ENCODE measurements at places on chromosomes 7 and 10. TPM values are rescaled to one million over a fixed set of nuclear protein-coding genes. Genes with fewer than 3 reads are reported as not detected.

DNA sequence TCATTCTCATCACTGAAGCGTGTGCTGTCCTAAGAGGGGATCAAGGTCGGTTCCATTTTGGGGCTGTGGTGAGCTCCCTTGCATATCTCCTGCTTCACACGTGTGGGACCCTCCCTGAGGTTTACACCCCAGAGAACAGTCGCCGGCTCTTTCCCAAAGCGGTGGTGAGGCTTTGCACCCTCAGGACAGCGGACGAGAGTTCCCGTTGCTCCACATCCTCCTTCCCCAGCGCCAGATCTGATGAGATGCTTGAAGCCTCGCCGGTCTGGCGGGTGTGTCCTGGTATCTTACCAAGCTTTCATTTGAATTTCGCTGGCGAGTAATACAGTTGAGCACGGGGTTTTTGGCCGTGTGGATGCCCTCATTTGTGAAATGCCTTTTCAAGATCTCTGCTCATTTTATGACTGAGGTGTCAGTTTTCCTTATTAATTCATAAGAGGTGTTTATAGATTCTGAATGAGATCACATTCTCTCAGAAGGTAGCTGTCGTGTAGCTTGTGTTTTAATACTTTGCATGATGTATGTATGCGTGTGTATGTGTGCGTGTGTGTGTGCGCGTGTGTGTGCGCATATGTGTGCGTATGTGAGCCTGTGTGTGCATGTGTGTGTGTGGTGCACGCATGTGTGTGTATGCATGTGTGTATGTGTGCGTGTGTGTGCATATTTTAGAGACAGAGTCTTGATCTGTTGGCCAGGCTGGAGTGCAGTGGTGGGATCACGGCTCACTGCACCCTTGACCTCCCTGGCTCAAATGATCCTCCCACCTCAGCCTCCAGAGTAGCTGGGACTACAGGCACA lies 30.7 kb downstream of the ELFN1 start:
- no peak for DNase-seq

The ATRNL1 gene
- polyA plus RNA-seq, result not detected

DNA sequence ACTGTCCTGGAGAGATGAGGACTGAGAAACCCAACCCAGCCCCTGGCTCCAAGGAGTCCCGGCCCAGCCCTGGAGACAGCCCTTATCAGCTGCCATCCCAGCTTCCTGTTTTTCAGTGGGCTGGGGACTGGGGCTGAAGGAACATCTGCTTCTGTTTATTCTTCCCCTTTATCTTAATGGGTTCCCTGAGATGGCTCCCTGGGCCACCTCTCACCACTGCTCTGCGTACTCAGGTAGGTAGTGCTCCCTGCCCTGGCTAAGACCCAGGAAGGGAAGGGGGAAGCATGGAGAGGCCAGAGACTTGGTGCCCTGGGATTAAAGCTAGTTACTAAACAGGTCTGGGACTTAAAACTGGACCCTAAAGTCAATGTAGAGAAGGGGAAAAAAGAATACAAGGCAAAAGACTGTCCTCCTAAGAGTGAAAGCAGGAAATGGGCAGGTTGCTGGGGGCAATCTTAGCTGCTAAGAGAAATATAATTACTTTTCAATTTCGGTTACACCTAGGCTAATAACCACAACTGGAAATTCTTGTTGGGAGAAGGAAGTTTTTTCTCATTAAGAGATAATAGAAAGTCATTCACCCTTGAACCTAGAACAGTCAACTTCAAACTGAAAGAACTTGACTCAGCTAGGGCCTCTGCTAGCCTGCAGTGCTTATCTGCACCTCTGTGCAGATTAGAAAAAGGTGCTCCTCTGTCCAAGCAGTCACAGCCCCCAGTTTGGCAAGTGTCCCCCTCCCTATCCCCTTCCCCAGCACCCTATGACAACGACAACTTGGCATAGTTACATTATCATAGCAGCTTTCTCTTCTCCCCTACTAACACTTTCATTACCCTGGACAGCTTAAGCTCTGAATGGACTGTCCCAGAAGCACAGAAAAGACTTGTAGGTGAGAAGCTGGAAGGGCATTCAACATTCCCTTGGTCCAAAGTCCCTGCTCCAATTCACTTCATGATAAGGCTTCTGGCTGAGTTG lies 65.6 kb upstream of the KDM7A start:
- DNase-seq, result no peak

- DNase-seq, result no peak
Observed at GRCh38 chr10:89233033-89233432, 18.5 kb downstream of the LIPA start.

The CRPPA gene
- polyA plus RNA-seq, result 0.39 TPM

The CCSER2 gene
- 29.5 TPM for polyA plus RNA-seq

The DYDC2 gene
- not detected for polyA plus RNA-seq

DNA sequence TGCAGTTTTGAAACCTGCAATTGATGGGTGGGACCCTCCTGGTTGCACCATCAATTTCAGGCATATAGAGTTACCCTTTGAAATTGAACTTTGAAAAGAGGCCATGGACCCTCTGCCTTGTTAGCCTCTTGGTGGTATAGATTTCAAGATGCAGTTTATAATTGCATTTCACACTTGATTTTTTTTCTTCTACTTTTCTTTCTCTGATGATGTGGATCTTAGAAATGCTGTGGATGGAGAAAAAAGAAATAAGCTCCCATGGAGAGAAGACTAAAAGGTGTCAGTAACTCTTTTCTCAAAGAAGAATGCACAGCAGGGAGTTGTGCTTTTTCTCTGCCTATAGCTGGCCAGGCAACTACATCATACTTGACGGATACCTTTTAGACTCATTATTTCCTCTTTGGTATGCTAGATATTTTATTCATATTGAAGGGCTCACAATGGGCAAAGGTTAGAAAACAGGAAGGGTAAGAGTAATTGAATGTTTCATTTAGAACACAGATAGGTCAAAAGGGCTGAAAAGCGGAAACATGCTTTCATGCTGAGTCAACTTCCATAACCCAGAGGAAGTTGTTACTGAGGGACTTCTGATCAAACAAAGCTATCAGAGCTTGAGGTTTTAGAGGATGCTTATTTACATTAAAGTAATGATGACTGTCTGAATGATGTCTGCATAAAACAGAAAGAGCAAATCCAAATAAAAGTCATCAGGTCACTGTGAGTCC lies 773.2 kb upstream of the LRRN3 start:
- DNase-seq, result no peak

DNA sequence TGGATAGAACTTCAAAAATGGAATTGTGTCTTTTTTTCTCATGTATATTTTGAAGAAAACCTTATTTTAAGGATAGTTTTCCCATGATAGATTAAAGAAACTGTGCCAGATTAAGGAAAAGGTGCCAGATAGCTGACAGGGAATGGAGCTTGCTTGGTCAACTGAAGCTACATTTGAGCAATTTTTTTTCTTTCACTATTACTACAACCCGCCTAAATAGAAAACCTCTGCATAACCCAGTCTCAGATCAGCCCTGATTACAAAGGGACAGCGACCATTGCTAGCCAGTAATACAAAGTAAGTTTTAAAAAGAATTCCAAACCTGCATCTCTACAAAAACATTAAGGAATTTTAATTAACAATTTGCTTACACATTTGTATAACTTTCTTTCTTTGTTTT lies 1123.4 kb upstream of the LRRTM3 start:
- DNase-seq, result no peak

DNA sequence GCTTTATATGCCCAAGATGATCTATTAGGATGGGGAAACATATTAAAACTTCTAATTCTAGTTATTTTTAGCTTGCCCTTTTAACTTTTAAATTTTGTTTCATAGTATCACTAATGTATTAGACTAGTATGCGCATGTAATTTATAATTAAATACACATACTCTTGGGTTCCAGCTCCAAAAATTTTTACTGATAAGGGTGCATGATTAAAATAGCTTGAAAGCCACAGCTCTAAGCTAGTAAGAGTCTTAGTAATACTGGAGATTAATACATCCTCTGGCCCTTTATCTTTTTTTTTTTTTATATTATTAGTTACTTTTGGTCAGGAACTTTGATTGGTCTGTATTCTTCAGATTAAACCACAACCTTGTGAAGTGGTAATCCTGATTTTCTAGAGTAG lies 53.6 kb downstream of the ATXN7L1 start:
- DNase-seq, result no peak

- DNase-seq, result no peak
Observed at GRCh38 chr7:101163279-101164070, 1.9 kb downstream of the VGF start.

The TPST1 gene
- 38.9 TPM for polyA plus RNA-seq

The MMD2 gene
- polyA plus RNA-seq, result not detected

The KAZALD1 gene
- 32.4 TPM for polyA plus RNA-seq

DNA sequence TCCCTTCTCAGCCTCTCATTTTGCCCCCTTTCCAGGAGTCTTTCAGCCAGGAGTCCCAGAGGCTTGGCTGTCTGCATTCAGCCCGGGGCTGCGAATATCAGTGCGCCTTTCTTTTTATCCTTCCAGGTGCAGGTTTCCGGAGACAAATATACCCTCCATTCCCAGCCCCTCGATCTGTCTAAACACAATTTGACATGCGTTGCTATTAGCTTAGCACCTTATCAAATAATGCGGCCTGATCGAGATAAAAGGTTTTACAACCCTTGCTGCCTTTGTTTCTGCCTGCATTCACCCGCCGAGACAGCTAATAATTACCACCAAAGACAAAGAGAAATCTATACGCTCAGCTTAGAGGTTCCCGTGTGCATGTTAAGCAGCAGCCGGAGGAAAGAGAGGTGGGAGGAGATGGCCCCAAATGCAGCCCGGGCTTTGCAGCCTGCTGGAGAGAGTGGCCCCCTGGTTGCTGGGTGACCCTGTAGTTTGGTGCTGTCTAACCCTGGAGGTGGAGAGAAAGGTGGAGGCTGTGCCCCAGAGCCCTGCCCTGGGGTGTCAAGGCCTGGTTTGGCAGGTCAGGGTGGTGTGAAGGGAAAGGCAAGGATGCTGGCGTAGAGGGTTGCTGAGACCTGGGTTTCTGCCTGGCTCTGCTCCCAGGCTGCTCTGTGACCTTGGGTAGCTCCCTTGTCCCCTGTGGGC lies 185.3 kb downstream of the RPS24 start:
- no peak for DNase-seq

- no peak for DNase-seq
Observed at GRCh38 chr10:91444211-91445182, 34.4 kb downstream of the HECTD2 start.

The ATOH7 gene
- polyA plus RNA-seq, result 0.05 TPM

DNA sequence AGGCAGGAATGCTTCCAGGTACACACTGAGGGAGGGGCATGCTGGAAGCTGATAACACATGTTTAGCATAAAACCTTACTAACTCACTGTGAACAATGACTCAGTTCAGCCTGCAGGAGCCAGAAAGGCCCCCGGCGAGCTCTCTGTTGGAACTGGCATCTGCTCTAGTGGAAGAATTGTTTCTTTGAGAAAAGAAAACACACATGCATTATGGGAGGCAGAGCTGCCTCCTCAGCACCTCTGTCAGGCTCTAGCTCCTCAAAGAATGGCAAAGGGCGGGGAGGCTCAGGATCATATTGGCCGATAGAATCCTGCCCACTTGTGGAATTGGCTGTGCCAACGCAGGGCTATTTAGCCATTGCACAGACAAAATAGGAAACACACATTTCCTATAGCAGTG lies 338.3 kb downstream of the CXCL12 start:
- no peak for DNase-seq

DNA sequence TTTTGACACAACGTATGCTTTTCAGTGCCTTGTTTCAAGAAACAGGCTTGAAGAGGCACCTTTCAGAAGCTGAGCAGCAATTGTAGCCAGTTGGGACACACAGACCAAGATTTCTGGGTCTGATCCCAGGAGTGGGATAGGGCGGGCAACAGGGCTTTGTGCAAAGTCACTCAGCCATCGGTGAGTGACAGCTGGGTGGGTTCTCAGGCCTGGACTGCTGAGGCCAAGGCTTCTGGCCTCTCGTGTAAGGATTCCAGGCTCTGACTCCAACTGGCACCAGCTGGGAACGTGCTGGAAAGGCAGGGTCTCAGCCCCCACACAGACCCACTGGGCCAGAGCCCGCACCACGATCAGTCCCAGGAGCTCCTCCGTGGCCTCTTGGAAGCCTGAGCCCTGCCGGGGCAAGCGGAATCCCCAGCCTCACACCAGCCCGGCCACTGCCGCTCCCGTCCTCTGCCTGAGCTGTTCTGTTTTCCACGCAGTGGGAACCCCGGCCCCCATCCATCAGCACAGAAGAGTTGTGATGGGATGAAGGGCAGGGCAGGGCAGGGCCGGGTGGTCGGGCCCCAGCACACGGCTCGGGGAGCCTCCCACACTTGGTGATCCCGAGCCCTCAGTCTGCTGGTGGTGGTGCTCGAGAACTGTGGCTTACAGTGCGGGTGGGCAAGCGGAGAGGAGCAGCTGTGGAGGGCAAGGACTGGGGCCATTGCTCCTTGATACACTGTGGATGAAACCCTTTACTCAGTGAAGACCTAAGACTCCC lies 46.8 kb downstream of the VIPR2 start:
- no peak for DNase-seq

The RBP3 gene
- polyA plus RNA-seq, result not detected

- DNase-seq, result no peak
Observed at GRCh38 chr7:134919240-134919641, 67.1 kb upstream of the AGBL3 start.

DNA sequence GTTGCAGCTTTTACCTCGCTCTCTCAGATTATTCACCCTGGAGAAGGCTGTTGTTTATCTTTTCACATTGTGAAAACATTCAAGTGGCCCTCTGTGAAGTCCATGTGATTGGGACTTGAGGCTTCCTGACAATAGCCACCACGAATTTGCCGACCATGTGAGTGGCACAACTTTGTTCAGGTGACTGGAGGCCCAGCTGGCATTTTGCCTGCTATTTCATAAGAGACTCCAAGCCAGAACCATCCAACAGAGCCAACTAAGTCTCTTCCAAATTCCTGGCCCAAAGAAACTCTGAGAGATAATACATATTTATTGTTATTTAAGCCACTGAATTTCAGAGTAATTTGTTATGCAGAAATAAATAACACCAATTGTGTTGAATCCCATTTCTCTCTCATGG lies 38.2 kb upstream of the CCSER2 start:
- no peak for DNase-seq

The MYL10 gene
- polyA plus RNA-seq, result 0.18 TPM

DNA sequence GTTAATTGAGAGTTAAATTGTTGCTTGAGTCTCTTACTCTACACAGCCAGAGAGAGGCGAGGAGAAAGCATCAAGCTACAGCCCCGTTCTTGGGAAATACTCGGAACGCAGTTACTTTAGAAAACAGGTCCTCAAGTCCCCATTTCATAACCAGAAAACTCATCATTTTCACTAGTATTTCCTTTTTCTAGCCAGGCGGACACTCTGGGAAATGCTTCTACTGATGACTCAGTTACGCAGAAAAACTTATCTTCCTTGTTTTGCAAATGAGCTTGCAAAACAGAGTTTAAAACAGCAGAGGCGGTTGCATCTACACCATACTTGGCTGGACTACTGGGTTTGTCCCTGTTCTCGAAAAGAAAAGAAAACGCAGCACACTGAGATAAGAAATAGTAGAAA lies 111.4 kb upstream of the FGFR2 start:
- DNase-seq, result no peak

All from BJ (cell line).